Bone marrow (tissue), 2 donors: ENCODE measurements at places on chromosomes 2 and 18.

DNA sequence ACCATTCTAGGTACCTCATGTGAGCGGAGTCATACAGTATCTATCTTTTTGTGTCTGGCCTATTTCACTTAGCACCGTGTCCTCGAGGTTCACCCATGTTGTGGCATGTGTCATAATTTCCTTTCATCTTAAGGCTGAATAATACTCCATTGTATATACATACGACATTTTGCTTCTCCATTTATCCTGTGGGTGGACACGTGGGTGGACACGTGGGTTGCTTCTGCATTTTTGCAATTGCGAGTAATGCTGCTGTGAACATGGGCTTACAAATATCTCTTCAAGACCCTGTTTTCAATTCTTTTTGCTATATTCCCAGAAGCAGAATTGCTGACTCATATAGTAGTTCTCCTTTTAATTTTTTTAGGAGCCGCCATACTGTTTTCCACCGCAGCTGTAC lies 243.6 kb upstream of the EPAS1 start:
- no peak for DNase-seq

DNA sequence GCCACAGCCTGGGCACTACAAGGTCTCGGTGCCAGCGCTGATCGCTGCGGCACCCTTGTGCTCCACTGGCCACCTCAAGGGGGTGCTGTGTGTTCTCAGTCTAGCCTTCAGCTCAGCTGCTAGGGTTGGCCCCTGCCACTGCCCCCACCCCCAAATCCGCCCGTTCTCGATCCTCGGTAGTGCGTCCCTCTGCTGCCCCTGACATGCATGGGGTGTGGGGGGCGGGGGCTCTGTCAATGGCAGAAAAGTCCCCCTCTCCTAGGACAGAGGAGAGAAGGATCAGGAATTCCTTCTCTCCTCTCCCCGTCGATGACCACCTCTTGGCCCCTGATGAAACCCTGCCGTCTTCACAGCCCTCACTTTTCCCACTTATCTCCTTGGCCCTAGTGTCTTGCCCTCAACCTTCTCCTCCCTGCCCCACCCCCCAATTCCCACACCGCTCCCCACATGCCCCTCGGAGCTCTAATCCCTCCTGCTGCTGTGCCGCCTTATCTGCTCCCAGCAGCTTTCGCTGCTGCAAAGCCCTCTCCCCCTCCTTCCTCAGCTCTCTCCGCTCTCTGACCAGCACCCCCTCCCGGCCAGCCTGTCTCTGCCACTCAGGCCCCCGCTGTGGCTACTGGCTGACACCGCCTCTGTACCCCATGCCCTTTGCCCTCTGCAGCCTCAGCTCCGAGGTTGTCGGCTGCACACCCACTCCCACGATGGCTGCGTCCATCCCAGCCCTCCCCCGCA lies 4.3 kb upstream of the ASIC4 start:
- peak; percentile 26 for DNase-seq

DNA sequence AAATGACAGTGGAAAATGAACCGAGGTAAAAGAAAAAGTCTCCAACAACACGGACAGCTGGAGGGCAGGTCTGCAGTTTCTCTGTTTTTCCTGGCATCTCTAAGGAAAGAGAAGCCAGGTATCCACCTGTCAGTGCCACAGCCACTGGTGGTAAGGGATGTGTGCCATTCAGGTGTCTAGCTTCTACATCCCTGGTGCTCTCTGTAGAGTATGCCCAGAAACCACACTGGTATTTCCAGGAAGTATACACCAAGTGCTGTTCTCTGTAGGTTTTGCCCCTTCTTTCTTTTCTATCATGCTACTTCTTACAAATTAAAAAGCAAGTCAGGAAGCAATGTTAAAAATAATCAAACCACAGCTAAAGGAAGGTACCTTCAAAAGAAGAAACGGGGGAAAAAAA lies 7.6 kb upstream of the AGFG1 start:
- no peak for DNase-seq

DNA sequence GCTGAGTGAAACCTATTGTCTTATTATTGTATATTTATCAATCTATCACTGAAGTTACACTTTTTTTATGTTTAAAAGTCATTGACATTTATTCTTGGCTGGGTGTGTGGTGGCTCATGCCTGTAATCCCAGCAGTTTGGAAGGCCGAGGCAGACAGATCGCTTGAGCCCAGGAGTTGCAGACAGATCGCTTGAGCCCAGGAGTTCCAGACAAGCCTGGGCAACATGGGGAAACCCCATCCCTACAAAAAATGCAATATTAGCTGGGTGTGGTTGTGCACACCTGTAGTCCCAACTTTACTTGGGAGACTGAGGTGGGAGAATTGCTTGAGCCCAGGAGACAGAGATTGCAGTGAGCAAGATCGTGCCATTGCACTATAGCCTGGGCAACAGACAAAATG lies 97.8 kb downstream of the EPC2 start:
- no peak for DNase-seq

DNA sequence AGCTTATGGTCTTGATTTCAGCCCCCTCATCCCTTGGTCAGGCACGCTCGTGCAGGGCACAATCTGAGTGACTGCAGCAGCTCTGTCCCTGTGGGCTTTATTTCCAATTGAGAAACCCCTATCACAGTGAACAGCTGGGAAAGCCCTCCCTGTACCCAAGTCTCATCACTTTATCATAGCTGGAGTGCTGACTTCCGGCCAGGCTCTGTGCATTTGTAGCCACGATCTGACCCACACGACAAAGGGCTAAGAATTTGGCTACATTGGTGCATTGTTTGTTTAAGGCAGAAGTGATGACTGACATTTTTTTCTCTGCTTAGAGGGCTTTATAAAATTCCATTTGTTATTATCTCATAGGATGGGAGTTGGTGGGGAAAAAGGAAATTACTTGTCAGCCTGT lies 184.4 kb downstream of the KCNS3 start:
- no peak for DNase-seq

DNA sequence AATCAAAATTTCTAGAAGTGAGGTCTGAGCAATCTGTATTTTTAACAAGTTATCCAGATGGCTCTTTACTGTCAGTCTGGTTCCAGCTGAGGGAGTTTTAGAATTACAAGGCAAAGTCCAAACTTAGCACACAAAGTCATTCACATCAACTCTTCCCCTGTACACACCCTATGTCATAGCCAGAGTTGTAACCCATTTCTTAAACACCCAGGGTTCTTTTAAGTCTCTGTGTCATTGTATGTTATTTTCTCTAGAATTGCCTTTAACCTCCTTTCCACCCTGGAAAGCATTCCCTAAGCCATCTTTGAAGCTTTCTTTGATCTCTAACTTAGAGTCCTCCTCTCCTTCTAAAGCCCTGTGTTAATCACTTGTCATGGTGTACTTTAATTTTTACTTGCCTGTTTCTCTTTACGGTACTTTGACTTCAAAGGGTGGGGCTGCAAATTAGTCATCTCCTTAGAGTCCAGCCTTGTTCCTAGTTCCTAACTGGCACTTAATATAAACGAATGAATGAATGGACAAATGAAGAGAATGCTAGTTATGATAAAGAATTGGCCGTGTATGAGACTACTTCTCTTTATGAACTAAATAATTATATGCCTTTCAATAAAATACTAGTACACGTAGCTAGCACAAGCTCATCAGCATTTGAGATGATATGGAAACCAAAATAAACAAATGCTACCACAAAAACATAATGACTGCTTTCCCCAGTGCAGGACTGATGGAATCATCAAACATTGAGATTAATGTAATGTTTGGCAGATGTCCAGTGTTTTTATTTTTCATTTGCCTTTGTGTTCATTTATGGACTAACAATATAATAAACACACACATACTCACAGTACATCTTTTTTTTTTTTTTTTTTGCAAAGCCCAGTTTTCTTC lies 11.9 kb upstream of the ACTR3 start:
- no peak for DNase-seq

DNA sequence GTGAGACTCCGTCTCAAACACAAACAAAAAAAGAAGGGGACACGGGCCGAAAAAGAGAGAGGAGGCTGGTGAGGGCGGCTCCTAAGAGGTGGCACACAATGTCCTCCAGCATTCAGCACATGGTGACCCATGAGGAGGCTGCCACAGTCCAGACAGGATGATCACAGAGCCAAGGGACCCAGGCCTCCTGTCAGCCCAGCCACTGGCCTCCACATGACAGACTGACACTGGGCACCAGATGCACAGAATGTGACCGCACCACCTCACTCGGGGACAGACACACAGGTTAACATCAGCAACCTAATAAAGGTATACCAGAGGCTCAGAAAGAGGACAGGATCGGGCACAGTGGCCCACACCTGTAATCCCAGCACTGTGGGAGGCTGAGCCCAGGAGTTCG lies 21.0 kb downstream of the PASK start:
- DNase-seq, result no peak

GRCh38 chr2:170394641-170395387 lies 216.9 kb downstream of the MYO3B start:
- no peak for DNase-seq

DNA sequence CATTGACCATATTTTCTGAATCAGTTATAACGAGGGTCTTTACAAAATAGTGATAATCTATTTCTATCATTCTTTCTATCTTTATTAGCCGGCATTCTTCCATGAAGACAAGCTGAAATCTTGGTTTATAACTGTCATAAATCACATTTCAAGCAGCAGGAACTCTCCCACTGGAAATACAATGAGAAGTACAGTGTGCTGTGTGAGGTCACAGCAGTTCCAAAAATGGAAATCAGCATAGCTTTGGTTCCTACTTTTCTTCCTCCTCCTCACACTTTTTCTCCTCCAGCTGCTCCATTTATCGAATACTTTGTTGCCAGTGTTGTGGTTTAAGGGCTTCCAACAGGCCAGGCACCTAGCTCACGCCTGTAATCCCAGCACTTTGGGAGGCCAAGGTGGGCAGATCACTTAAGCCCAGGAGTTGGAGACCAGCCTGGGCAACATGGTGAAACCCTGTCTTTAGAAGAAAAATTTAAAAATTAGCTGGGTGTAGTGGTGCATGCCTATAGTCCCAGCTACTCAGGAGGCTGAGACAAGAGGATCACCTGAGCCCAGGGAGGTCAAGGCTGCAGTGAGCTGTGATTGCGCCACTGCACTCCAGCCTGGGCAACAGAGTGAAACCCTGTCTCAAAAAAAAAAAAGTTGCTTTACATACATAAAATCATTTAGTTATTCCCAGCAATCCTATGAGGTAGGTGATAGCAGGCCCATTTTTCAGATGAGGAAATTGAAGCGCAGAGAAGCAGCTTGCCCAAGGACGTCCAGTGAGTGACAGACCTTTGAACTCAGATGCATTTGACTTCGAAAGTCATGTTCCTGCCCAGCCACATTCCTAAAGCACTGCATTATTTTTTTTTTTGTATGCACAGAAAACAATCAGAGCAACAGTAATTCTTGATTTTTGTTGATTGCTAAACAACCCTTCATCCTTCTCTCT lies 34.0 kb upstream of the GPR55 start:
- no peak for DNase-seq

DNA sequence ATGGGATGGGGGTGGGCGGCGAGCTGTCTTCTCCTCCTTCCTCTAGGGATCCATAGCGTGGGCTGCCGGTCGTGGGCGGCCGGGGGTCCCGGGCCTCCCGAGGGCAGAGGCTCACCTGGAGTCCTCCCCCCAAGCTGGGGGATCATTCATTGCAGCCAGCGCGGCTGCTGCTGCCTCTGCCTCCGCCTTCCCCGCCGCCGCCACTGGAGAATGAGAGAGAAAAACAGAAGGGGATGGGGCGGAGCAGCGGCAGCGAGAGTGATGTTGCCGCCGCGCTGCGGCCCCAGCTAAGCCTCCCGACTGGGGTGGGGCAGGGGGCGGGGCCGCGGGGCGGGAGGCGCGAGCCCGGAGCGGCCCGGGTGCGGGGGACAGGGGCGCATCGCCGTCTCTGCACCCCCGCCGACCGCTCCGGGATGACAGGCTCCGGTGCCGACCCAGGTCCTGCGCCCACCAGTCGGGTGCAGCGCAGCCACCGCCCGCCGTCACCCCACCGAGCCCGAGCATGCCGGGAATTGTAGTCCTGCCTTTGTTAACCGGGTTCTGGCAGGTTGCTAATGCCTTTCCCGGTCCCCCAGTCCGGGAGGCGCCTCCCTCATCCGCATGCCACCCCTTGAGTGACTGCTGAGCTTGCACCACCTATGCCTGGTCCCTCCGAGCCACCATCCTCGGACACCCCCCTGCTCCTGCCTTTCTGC lies at the start of gene KIF3C:
Gene KIF3C (minus strand): TSS at position 225 of the 695 bp plus-strand sequence. CDS start 580 bp downstream, outside the sequence.
- peak; percentile 57 for DNase-seq

- DNase-seq, result no peak
These were observed 24.7 kb downstream of the PKDCC start for GRCh38 chr2:42072349-42073118.

DNA sequence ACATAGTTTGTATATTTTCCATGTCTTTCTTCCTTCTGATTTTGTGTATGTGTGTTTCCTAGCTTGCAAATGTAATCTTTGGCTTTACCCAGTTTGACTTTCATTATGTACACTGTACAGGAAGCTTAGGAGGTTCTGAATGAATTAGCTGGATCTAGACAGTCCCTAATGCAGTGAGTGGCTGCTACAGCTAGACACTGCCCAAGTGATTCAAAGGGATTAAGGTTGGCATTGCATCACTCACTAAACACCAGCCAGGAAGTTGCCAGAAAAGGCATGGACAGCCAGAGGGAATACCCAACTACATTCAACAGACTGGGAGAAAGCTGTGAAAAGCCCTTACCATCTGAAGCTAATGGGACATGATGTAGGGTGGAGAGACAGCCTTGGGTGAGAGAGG lies 316.0 kb upstream of the MEX3C start:
- no peak for DNase-seq

DNA sequence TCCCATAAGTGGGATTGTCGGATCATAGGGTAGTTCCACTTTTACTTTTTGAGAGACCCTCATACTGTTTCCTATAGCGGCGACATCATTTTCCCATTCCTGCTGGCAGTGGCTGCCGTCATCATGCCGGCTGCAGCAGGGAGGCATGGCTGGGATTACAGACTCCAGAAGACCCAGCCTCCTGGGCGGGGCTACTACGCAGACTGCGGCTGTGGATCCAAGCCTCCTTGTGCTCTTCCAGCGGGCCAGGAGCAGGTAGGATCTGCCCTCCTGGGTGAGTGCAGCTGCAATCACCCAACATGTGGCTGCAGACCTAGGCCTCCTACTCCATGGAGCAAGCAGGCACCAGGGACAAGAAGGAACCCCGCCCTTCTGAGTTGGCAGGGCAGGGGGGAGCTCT lies 359.2 kb downstream of the GALR1 start:
- no peak for DNase-seq

- DNase-seq, result no peak
These were observed 29.3 kb downstream of the SERPINE2 start for GRCh38 chr2:224009605-224010315.
